ENCODE measurements at places on chromosomes 7 and 10. TPM values are rescaled to one million over a fixed set of nuclear protein-coding genes. Genes with fewer than 3 reads are reported as not detected.

- no peak for DNase-seq
Measured at GRCh38 chr10:1939016-1939415, 201.7 kb upstream of the ADARB2 start.

DNA sequence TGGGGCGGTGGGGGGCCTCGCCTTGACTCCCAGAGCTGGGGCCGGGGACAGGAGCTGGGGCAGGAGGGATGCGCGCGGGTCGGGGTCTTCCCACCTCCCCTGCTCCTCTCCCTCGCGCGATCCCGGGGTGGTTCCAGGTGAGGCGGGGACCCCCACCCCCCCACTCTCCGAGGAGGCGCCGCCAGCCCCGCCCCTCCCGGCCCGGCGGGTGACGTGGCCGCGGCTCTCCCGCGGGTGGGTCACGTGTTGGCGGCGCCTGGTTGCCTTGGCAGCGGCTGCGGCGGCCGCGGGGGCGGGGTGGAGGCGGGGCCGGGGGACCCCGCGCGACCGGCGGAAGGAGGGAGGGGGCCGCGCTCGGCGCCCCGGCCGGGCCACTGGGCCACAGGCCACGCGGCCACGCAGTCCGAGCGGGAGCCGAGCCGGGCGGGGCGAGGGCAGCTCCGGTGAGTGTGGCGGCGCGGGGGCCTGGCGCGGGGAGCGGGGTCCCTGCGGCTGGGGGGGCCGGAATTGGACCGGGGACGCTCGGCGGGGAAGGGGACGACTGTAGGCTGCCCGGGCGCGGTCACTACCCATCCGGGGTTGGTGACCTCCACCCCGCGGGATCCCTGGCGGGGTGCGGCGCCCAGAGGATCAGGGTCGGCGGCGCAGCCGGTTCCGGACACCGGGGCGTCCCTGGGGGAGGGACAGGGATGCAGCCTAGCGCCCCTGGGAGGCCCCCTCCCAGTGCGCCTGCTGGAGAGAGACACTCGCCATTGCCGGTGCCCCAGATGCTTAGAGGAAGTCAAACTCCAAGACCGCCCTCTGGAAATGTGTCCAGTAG lies at the start of gene ORAI2:
Gene ORAI2, plus strand, starts transcription at position 357 of the 820 bp plus-strand sequence. CDS start 5,382 bp downstream, outside the sequence.
- DNase-seq = peak; percentile 85

GRCh38 chr10:126422567-126422966 lies 34.3 kb upstream of the ADAM12 start:
- no peak for DNase-seq

GRCh38 chr7:13953368-13953767 lies 36.1 kb downstream of the ETV1 start:
- no peak for DNase-seq

- no peak for DNase-seq
Measured at GRCh38 chr10:5891009-5891408, 966 bp downstream of the FBH1 start.

ZPBP gene
- not detected for total RNA-seq

DNA sequence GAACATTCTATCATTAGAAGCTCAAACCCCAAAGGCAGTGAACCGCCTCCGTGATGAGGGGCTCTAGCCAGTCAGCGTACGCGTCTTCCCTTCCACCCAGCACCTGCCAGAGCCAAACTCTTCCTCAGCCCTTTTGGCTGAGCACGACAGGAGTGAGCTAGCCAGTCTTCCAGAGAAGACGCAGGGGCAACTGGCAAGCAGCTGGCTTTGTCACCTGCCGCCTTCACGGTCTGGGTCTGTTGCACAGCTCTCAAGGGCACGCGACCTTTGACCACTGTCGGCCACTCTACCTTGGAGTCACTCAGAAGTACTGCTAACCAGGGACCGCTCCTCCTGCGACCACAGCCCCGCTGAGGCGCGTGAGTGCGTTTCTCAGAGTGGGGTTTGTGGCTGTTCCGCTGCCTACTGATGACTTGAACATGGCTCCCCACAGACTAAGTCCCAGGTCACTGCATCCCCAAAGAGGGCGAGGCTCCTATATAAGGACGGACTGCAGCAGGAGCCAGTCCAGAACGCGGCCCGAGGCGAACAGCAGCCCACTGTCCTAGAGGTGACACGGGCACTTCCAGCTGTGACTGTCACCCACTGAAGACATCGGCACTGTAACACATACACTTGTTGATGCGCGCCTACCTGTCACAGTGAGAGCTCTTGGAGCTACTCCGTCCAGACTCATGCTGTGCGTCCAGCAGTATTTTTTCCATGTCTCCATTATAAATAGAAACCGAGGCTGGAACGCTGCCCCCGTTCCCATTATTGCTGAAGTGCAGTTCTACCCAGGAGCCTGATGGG lies 8.4 kb downstream of the BNIP3 start:
- peak; percentile 51 for DNase-seq

GRCh38 chr10:119942973-119943372 lies 50.4 kb downstream of the SEC23IP start:
- no peak for DNase-seq

DNA sequence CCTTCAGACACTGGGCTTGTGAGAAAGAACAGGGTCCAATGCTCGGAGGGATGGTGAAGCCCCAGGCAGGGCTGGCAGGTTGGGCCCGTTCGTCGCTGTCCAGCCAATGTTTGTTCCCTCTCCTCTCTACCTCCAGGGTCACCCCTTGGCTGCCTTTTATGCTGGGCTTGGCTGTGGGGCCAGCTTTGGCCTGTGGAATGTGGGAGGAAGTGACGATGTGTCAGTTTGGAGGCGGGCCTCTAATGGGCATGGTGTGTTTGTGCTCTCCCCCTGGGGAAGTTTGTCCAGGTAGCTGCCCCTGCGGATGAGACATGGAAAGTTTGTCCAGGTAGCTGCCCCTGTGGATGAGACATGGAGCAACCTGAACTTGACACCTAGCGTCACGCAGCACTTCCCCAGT lies 236.7 kb downstream of the GLRX3 start:
- DNase-seq = no peak

GRCh38 chr7:11332865-11333228 lies 359.2 kb downstream of the PHF14 start:
- no peak for DNase-seq

GRCh38 chr7:23298141-23298881 lies 828 bp upstream of the MALSU1 start:
- peak; percentile 9 for DNase-seq

- DNase-seq = peak; percentile 62
Measured at GRCh38 chr7:47818796-47819606, 129.3 kb downstream of the PKD1L1 start.

GRCh38 chr10:20991526-20991925 lies 94.4 kb upstream of the NEBL start:
- DNase-seq = no peak

ACHE gene
- total RNA-seq = 0.81 TPM

VAX1 gene
- not detected for total RNA-seq

DNA sequence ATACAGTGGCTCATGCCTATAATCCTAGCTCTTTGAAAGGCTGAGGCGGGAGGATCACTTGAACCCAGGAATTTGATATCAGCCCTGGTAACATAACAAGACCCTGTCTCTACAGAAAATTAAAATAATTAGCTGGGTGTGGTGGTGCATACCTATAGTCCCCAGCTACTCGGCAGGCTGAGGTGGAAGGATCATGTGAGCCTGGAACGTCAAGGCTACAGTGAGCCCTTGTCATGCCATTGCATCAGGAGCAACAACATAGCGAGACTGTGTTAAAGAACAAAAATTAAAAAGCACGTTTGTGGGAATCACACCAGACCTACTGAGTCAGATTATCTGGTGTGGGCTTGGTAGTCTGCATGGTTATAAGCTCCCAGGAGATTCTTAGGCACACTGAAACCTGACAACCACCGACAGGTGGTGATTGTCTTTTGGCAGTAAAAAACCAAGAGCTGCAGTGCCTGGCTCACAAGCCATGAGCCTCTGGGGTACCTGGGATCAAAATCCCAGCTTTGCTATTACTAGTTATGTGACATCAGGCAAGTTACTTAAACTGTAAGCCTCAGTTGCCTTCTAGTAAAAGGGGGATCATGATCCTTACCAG lies 146.9 kb downstream of the SND1 start:
- no peak for DNase-seq

- no peak for DNase-seq
Measured at GRCh38 chr10:16999665-17000451, 129.8 kb downstream of the CUBN start.

- no peak for DNase-seq
Measured at GRCh38 chr10:96673318-96674099, 46.8 kb downstream of the PIK3AP1 start.

DNA sequence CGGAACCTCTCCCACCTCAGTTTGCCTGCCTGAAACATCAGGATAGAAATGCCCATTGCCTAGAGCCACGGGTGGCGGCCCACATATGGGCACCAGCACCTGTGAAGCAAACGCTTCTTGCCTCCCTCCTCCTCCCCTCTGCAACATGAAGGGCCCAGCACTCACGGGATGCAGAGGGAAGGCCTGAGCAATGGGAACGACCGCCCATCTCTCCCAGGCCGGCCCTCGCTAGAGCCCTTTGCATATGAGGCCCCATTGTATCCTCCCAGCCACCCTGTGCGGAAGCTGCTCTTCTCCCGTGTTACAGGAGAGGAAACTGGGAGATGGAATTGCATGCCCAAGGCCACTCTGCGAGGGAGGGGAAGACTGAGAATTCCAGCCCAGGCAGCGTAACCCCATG lies 88.2 kb downstream of the RGS10 start:
- DNase-seq = no peak

GRCh38 chr10:60606343-60607080 lies 171.8 kb upstream of the CDK1 start:
- DNase-seq = no peak
